ENCODE measurements at places on chromosomes 4 and X.

DNA sequence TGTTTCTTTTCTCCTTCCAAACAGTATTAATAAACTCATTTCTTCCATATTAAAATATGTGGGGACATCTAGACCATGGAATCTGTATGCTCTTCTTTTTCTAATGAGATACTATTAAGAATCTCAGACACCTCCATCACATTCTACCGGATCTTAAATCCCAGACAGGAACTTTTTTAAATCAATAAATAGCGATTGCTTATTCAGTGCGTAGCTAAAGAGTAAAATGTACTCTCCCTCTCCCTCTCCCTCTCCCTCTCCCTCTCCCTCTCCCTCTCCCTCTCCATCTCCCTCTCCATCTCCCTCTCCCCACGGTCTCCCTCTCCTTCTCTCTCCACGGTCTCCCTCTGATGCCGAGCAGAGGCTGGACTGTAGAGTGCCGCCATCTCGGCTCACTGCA, 297.0 kb downstream of the HNRNPD start:
- DNase-seq, result no peak

GRCh38 chr4:174362340-174362739, 78.6 kb downstream of the CEP44 start:
- DNase-seq, result no peak

- no peak for DNase-seq
Measured at GRCh38 chrX:154660541-154660940, 7.2 kb upstream of the CTAG2 start.

- DNase-seq, result no peak
Measured at GRCh38 chr4:8230891-8231290, 31.8 kb downstream of the SH3TC1 start.

DNA sequence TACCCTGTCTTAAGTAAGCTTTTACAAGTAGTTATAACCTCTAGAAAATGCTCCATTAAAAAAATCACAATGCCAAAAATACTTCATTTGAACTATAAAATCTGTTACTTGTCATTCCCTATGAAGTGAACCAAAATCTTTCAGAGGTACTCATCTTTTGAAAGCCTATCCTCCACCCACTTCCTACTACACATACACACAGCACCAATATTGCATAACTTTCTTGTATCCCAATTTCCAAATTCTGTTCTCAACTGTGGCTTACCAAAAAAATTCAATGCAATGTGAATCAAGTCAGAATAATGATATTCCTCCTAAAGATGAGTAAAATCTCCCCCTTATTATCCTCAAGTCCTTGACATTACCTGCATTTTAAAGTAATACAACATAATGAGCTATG, 15.9 kb downstream of the DHX15 start:
- DNase-seq, result no peak

DNA sequence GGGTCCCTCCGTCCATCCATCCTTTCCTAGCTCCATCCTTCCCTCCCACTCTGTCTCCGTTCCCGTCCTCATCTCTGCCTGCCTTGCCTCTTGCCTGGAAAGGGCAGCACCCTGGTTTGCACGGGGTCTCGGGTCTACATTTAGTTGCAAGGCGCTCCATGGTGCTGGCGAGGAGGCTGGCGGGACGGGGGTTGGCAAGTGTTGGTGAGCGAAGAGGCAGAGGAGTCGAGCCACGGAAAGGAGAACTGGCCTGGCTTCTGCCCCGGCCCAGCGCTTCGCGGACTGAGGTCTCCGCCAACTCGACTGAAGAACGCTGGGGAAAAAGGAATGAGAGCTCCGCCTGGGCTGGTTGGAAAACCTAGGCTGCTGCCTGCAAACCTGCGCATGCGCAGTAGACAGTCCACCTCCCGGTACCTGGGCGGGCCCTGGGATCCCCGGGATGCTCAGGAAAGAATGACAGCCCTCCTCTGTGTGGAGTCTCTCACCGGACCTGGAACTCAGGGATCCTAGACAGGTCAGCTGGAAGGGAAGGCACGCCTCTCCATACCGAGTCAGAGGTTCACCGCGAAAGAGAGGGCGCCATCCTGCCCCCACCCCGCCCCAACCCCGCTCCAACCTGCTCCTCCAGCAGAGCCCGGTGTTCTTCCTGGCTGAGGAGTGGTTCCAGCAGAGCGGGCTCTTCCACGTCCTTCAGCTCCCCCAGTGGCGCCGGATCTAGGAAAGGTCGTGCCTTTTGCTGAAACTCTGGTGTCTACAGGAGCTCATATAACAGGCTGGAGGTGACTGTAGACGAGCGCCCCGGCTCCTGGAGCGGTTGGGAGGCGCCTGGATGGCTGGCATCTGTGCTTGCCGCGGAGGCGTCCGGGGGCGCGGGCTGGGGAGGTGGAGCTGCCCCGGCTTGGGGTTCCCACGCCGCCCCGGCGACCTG, 6.0 kb downstream of the FRG2 start:
- peak; percentile 89 for DNase-seq

- no peak for DNase-seq
Measured at GRCh38 chr4:52091801-52092200, 40.7 kb downstream of the SPATA18 start.

GRCh38 chr4:14196131-14196530, 568.6 kb upstream of the BOD1L1 start:
- DNase-seq, result peak; percentile 9

- no peak for DNase-seq
Measured at GRCh38 chr4:124708517-124709300, 3.8 kb downstream of the ANKRD50 start.

DNA sequence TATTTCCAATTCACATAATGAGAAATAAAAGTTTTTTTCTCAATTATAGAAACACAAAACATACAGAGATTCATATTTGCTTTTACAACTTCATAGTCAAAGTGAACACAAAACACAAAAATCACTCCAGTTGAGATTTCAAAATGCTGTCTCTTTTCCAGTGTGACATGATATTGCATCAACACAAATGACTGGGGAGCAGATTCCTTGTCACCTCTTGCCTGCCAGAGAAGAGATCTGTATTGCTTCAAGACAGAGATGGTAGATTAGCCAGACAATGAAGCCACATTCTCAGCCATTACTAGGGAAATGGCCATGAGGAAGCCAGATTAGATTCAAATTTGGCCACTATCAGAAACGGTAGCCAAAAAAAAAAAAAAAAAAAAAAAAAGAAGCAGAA, 2313.1 kb upstream of the AGA start:
- no peak for DNase-seq

- no peak for DNase-seq
Measured at GRCh38 chr4:76716658-76717057, 181.3 kb downstream of the SOWAHB start.

DNA sequence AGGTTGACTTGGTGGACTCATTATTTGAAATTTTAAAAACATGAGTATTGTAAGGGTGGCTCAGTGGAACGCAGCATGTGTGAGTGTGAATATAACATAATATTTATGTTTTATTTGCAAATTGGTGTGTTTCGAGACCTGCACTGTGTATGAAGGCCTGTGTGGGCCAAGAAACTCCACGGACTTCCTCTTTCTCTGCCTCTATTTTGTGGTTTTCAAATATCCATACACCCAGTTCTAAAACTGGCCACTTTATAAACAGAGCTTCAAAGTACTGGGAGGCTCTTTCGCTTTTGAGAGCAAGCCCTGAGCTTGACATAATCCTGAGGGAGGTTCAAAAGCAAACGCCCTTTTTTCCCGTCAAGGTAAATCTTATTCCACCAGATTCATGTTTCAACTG, 187.7 kb downstream of the GPAT3 start:
- DNase-seq, result no peak

DNA sequence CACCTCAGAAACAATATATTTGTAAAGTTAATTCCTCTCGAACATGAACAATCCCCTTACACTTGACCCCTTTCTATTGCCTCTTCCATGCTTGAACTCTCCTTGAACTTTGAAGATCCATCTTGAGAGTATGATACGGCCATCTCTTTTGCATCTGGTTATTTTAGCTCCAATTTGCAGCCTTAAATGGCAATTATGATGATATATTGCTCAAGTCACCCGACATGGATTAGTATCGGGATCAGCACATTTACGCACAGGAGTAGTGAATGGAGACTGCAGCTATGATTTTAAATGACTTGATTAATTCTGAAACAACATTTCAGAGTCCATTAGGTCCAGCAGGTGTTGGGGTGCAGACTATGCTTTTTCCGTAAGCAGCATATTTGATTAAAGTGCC, 143.8 kb upstream of the PAQR3 start:
- no peak for DNase-seq

- DNase-seq, result no peak
Measured at GRCh38 chr4:10296730-10297129, 160.5 kb downstream of the ZNF518B start.

GRCh38 chrX:154748712-154749339, 2.1 kb downstream of the GAB3 start:
- DNase-seq, result no peak

GRCh38 chr4:76874176-76874575, 23.8 kb downstream of the SOWAHB start:
- no peak for DNase-seq

GRCh38 chr4:146436423-146437162, 85.1 kb downstream of the SLC10A7 start:
- no peak for DNase-seq

GRCh38 chrX:13472975-13473374, 96.4 kb upstream of the EGFL6 start:
- no peak for DNase-seq

GRCh38 chrX:40402831-40403533, 177.8 kb upstream of the ATP6AP2 start:
- peak; percentile 11 for DNase-seq

GRCh38 chrX:133369065-133369464, 46.2 kb downstream of the GPC4 start:
- DNase-seq, result no peak

- no peak for DNase-seq
Measured at GRCh38 chr4:536351-536972, 37.5 kb downstream of the PIGG start.

GRCh38 chr4:181488926-181489325, 754.3 kb upstream of the TENM3 start:
- DNase-seq, result no peak

GRCh38 chrX:103554687-103555424, 30.5 kb upstream of the TCEAL4 start:
- DNase-seq, result peak; percentile 26

- no peak for DNase-seq
Measured at GRCh38 chrX:63327788-63328187, 23.3 kb downstream of the SPIN4 start.

- DNase-seq, result no peak
Measured at GRCh38 chr4:185122681-185123345, 20.3 kb upstream of the SLC25A4 start.

- peak; percentile 45 for DNase-seq
Measured at GRCh38 chrX:71910643-71910985, at the start of gene NHSL2. Gene NHSL2, plus strand, starts transcription at chrX:71910845.

- no peak for DNase-seq
Measured at GRCh38 chr4:101332424-101332823, 14.9 kb downstream of the PPP3CA start.

DNA sequence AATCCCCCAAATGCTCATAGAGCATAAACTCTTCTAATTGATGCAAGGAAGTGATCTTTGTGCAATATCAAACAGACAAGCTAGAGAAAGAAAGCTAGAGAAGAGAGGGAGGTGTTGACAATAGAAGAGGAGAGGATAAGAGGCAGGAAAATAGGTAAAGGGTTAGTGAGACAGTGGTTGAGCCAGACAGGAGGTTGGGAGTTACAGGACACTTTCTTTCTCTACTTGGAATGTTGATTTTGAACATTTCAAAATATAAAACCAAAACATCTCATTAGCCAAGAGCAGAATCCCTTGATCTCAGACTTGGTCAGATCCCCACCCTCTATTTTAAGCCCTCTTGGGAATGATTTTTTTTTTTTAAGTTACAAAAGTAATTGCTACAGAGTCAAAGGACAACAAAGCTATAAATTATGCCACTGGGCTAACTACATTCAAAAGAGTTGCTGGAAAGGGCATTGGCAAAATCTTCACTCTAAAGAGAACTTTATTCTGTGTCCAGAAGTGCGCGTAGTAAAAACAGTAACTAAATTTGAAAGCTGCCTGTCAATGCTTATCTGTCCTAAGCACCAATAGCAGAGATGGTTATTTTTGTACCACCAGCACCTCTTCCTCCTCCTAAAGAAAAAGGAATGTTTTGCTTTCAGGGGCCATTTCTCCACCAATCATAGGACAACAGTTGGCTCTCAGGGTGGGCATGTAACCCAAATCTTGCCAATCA, 133.8 kb downstream of the PDGFC start:
- no peak for DNase-seq

GRCh38 chr4:88993246-88993645, 63.7 kb downstream of the FAM13A start:
- DNase-seq, result no peak

- DNase-seq, result no peak
Measured at GRCh38 chr4:57314636-57315035, 204.5 kb upstream of the IGFBP7 start.

GRCh38 chr4:72744103-72744725, 175.2 kb upstream of the ADAMTS3 start:
- no peak for DNase-seq

DNA sequence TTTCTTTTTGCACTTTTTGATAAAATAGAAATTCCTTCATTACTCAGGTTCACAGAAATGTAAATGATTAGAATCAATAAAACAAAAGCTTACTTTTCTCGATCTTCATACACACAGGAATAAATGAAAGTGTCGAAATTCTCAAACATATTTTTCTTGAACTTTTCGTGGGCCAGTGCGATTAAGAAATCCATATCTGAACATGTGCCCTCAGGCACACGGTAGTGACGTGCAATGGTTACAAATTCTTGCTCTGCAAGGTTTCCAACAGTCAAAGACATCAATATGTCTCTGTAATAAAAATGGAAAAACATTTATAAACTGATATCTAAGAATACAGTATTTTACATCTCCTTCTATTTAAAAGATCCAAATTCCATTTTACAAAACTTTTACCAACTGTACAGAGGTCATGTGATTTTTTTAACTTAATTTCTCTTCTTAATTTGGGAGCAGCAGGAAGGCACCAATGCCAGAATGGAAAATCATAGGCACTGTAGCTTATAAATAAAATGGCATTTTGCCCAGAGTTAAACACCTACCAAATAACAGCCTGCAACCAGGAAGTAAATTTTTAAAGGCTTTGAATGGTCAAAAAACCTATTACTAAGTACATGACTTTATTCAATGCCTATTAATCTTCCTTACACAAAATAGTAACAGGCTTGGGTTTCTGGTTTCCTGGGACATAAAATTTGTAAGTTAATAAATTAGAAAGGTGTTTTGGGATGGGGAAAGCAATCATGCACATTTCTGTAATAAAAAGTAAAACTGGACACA, 165.0 kb downstream of the EFHC2 start:
- no peak for DNase-seq

DNA sequence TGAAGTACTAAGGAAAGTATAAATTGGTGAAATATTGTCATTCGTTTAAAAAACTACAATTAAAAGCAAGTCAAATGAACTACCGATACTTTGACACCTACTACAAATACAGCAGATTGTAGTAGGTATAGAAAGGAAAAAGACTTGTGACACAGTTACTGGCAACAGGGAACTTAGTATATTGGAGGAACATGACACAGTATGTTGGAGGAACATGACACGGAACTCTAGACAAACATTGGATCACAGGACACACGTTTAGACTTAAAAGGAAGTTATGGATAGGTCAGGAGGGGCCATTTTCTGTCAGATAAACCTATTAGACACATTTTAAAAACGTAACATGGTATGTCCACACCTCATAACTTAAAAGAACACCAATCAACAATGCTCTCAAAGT, 132.5 kb downstream of the APBB2 start:
- DNase-seq, result no peak
